ENCODE measurements at places on chromosomes 2 and 18. TPM values are rescaled to one million over a fixed set of nuclear protein-coding genes. Genes with fewer than 3 reads are reported as not detected.

Gene DSC1
- not detected for total RNA-seq

Gene INO80C
- 18.8 TPM for total RNA-seq

DNA sequence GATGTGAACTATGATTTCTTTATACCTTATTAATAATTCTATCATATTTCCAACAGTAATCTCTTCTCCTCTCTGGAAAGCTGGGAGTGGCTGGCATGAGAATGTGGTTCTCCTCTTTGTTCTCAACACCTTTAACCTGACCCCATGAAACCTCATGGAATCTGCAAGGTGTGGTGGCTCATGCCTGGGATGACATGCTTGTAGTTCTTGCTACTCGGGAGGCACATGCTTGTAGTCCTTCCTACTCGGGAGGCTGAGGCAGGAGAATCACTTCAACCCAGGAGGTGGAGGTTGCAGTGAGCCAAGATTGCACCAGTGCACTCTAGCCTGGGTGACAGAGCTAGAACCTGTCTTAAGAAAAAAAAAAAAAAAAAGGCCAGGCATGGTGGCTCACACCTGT is 10.8 kb upstream of the CDCA7 start:
- peaks cover 6% of the 10 kb centered on the region for H3K27me3 ChIP-seq
- no peak overlapping the region for H3K27ac ChIP-seq
- H3K36me3 ChIP-seq = peaks cover 3% of the 10 kb centered on the region
- DNase-seq = no peak

GRCh38 chr2:230713331-230714135 is 891 bp downstream of the CAB39 start:
- DNase-seq = peak; percentile 56
- H3K4me1 ChIP-seq = peaks cover 45% of the 10 kb centered on the region
- H3K4me3 ChIP-seq = peak overlapping the region; percentile 95
- H3K27me3 ChIP-seq = no peaks in the 10 kb centered on the region
- peaks cover 44% of the 10 kb centered on the region for H3K36me3 ChIP-seq

DNA sequence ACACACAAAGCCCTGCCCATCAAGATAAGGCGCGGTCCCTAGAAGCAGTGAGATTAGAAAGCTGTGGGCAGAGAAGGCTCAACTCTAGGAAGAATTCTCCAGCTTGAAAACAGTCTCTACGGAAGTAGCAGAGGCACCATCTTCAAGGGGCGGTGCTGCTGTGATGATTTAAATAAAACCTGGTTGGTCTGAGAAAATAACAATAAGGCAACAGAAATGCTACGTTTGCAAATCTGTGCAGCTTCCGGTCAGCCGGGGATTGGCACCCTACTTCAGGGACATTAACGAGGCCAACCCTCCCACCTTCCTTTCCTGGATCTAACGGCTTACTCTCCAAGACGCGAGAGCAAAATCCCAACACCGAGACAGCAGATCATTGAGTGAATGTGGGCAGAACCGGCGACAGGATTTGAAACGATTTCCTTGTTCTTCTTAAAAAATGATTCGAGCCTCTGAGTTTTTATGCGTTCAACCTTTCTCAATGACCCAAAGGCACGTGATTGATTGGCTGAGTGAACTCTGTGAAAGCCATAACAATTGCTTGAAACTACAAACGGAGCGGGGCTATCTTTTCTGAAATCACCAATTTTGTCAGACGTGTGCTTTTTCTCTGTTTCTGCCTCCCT is 93.7 kb upstream of the ZNF516 start:
- H3K4me3 ChIP-seq = no peak overlapping the region
- peaks cover 4% of the 10 kb centered on the region for H3K4me1 ChIP-seq
- DNase-seq = no peak
- H3K36me3 ChIP-seq = no peaks in the 10 kb centered on the region

DNA sequence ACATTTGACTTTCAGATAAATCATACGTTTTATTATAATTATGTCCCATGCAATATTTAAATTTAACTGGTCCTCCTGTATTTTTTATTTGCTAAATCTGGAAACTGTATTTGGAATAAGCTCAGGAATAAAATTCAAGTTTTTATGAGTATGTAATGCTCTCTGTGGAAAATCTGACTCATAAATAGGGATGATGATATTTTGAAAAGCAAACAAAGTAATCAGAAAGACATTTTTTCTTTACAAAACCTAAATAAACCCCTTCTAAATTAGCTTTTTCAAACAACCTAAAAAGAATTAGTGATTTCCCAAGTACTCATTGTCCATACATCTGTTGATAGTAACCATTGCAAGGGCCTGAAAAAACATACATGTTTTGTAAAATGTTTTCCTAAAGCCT is 41.1 kb downstream of the ASB1 start:
- H3K4me3 ChIP-seq = no peak overlapping the region
- peaks cover 12% of the 10 kb centered on the region for H3K4me1 ChIP-seq
- DNase-seq = no peak
- H3K27me3 ChIP-seq = peaks cover 8% of the 10 kb centered on the region

- H3K4me1 ChIP-seq = no peaks in the 10 kb centered on the region
- H3K36me3 ChIP-seq = no peaks in the 10 kb centered on the region
- DNase-seq = no peak
- no peak overlapping the region for H3K4me3 ChIP-seq
- H3K27me3 ChIP-seq = peaks cover 29% of the 10 kb centered on the region
Observed at GRCh38 chr2:20157193-20157891, 67.6 kb downstream of the SDC1 start.

Gene GATA6
- not detected for total RNA-seq

GRCh38 chr2:15385184-15385583 is 175.9 kb downstream of the NBAS start:
- H3K4me1 ChIP-seq = no peaks in the 10 kb centered on the region
- DNase-seq = no peak
- peaks cover 24% of the 10 kb centered on the region for H3K36me3 ChIP-seq
- H3K4me3 ChIP-seq = no peak overlapping the region

GRCh38 chr2:196101325-196101991 is 32.8 kb upstream of the DNAH7 start:
- no peaks in the 10 kb centered on the region for H3K36me3 ChIP-seq
- no peak overlapping the region for H3K27ac ChIP-seq
- H3K4me1 ChIP-seq = peaks cover 14% of the 10 kb centered on the region
- DNase-seq = no peak
- peaks cover 2% of the 10 kb centered on the region for H3K27me3 ChIP-seq

- no peaks in the 10 kb centered on the region for H3K36me3 ChIP-seq
- no peaks in the 10 kb centered on the region for H3K4me1 ChIP-seq
- peaks cover 3% of the 10 kb centered on the region for H3K27me3 ChIP-seq
- H3K4me3 ChIP-seq = no peak overlapping the region
- DNase-seq = no peak
Observed at GRCh38 chr2:127625572-127625951, 20.4 kb upstream of the GPR17 start.

GRCh38 chr18:51128533-51128932 is 68.9 kb downstream of the MEX3C start:
- no peak overlapping the region for H3K27ac ChIP-seq
- H3K4me3 ChIP-seq = no peak overlapping the region
- H3K4me1 ChIP-seq = no peaks in the 10 kb centered on the region
- no peak for DNase-seq
- no peaks in the 10 kb centered on the region for H3K36me3 ChIP-seq
- H3K27me3 ChIP-seq = no peaks in the 10 kb centered on the region

DNA sequence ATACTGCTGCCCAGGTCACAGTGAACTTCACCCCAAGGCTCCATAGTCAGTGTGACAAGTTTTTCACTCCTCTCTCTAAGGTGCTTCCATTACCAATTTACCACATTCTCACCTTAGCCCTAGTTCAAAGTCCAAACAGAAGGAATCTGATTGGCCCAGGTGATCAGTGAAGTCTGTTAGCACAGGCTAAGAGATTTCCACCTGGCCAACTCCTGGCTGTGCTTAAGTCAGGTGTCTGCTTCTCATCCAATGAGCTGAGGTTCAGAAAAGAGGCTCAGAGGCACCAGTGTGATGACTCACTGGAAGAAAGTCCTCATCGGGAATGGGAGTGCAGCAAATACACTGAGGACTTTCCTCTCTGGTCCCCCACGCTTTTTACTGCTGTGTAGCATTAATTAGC is 164.4 kb upstream of the MGAT5 start:
- no peaks in the 10 kb centered on the region for H3K4me1 ChIP-seq
- peaks cover 4% of the 10 kb centered on the region for H3K27me3 ChIP-seq
- no peak overlapping the region for H3K27ac ChIP-seq
- no peak overlapping the region for H3K4me3 ChIP-seq

GRCh38 chr2:235637896-235638295 is 144.1 kb downstream of the AGAP1 start:
- DNase-seq = no peak
- no peaks in the 10 kb centered on the region for H3K4me1 ChIP-seq
- no peak overlapping the region for H3K4me3 ChIP-seq
- no peaks in the 10 kb centered on the region for H3K36me3 ChIP-seq

All from activated CD4-positive, alpha-beta memory T cell treated with anti-CD3 and anti-CD28 coated beads, Interleukin-2, amount 10 ng/mL, durations not matched to agents 7 days and 5 days (primary cell).